ENCODE measurements at places on chromosomes 7 and 10.

- no peaks in the 10 kb centered on the region for H3K27me3 ChIP-seq
- H3K27ac ChIP-seq = no peak overlapping the region
- no peak overlapping the region for H3K4me3 ChIP-seq
- DNase-seq = no peak
- H3K36me3 ChIP-seq = peaks cover 2% of the 10 kb centered on the region
Measured at GRCh38 chr7:105776068-105776790, 100.2 kb downstream of the ATXN7L1 start.

- no peaks in the 10 kb centered on the region for H3K27me3 ChIP-seq
- no peak overlapping the region for H3K4me3 ChIP-seq
- no peaks in the 10 kb centered on the region for H3K4me1 ChIP-seq
Measured at GRCh38 chr7:158491094-158491493, 96.5 kb downstream of the PTPRN2 start.

DNA sequence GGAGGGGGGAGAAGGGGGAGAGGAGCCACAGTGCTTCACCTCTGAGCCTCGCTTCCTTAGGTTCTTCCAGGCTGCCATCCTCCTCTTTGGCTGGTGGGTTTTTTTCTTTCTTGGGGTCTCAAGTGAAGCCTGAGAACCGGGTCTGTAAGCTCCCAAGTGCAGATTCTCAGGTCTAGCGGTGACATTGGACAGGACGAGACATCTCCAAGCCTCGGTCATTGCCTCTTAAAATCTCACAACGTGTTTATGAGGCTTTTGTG lies 817 bp upstream of the IL15RA start:
- peak overlapping the region; percentile 92 for H3K4me3 ChIP-seq
- H3K4me1 ChIP-seq = peaks cover 7% of the 10 kb centered on the region
- no peaks in the 10 kb centered on the region for H3K36me3 ChIP-seq
- no peak for DNase-seq
- H3K27me3 ChIP-seq = no peaks in the 10 kb centered on the region
- H3K27ac ChIP-seq = peak overlapping the region; percentile 53

GRCh38 chr10:84114088-84114667 lies 25.1 kb upstream of the GHITM start:
- no peak overlapping the region for H3K27ac ChIP-seq
- H3K27me3 ChIP-seq = no peaks in the 10 kb centered on the region
- no peaks in the 10 kb centered on the region for H3K4me1 ChIP-seq
- H3K36me3 ChIP-seq = no peaks in the 10 kb centered on the region

DNA sequence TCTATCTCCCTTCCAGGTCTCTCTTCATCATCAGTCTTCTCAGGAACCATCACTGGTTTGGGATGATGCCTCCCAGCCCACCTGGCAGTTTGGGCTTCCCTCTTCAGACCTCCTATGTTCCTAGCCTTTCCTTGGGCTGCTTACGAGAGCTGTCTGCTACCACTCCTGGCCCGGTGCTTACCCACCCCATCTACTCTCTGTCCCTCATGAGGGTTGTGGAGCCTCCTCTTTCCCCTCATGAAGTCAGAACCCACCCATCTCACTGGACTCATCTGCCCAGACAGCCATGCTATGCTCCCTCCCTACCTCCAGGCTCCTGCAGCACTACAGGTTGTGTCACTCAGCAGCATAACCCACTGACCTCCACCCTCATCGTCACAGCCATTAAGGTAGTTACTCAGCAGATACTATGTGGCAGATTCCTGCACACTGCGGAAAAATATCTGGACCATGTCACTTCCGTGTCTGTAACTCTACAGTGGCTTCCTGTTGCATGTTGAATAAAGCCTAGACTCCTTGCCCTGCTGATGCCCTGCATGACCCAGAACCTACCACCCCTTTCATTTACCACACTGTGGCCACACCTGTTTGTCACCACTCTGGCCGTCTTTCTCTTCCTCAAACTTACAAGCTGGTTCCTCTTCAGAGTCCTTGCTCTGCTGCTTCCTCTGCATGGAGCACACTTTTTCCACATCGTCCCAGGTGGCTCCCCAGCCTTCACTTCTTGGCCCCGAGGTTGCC lies 2.0 kb downstream of the DBNL start:
- H3K4me1 ChIP-seq = peaks cover 73% of the 10 kb centered on the region
- H3K27me3 ChIP-seq = no peaks in the 10 kb centered on the region
- H3K36me3 ChIP-seq = peaks cover 13% of the 10 kb centered on the region
- peak overlapping the region; percentile 76 for H3K27ac ChIP-seq
- no peak overlapping the region for H3K4me3 ChIP-seq

DNA sequence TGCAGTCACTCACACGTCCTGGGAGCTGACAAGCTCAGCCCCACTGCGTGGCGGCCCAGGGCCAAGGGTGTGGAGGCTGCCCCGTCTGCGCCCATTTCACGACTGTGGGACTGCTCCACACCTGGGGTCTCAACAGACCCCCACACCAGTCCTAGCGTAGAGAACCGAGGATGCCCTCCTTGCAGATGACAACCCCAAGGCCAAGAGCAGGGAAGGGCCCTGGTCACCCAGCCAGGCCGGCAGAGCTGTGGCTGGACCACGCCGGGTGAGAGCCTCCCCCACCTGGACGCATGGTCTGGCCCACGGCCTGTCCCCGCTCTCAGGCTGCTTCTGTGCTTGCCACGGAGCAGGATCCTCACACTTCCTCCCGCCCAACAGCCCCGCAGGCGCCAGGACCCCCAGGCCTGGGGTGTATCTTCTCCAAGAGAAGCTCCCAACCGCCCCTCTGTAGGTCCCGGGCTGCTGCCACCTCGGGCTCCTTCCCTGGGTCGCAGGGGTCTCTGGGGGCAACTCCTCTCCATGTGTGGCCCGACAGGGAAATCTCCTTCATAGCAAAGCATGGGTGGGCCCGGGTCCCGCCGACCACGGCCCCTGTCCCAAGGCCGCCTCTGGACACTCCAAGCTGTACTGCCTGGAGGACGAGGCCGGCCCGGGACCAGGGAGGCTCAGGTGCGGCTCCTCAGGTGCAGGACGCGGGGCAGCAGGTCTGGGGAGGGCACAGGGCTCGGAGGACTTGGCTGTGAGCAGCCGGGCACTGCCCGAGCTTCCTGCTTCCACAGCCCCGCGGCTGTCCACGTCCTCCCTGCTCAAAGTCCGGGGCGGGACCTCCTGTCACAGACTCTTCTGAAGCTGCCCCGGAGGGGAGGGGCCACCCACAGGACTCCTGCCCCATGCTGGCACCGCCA lies 88.8 kb downstream of the FOXL3 start:
- DNase-seq = peak; percentile 20
- peaks cover 31% of the 10 kb centered on the region for H3K27me3 ChIP-seq
- no peak overlapping the region for H3K4me3 ChIP-seq
- no peak overlapping the region for H3K27ac ChIP-seq
- H3K4me1 ChIP-seq = peaks cover 30% of the 10 kb centered on the region

DNA sequence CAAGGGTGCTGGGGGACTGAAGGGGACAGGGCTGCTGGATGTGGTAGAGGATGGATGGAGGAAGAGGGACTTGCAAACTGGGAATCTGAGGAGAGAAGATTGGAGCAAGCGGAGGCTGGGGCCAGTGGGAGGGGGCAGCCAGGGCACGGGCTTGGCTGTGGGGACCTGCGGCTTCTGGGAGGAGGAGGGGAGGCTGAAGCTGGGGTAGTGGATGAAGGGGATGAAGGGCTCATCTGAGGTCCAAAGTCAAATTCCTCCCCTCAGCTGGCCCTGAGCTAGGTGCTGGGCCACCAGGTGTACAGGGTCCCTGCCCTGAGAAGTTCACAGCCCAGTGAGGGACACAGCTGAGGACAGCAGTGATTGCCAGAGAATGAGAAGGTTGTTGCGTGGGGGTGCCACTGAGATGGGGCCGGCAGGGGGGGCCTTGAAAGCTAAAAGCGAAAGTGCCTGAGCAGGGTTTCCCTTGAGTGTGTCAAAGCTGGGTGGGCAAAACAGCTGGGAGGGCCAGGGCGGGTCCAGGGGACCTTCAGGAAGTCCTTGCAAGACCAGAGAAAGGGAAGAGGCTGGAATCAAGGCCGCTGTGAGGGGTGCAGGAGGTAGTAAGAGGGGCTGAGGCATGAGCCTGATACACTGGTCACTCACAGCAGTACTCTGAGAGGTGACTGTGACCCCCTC lies 75.2 kb downstream of the MYL10 start:
- no peak overlapping the region for H3K4me3 ChIP-seq
- H3K4me1 ChIP-seq = no peaks in the 10 kb centered on the region
- no peak for DNase-seq
- H3K27ac ChIP-seq = no peak overlapping the region
- no peaks in the 10 kb centered on the region for H3K36me3 ChIP-seq
- H3K27me3 ChIP-seq = peaks cover 34% of the 10 kb centered on the region

GRCh38 chr7:118372530-118372929 lies 148.0 kb downstream of the ANKRD7 start:
- H3K4me1 ChIP-seq = no peaks in the 10 kb centered on the region
- H3K27me3 ChIP-seq = no peaks in the 10 kb centered on the region
- no peak overlapping the region for H3K27ac ChIP-seq
- H3K4me3 ChIP-seq = no peak overlapping the region
- no peaks in the 10 kb centered on the region for H3K36me3 ChIP-seq
- no peak for DNase-seq

DNA sequence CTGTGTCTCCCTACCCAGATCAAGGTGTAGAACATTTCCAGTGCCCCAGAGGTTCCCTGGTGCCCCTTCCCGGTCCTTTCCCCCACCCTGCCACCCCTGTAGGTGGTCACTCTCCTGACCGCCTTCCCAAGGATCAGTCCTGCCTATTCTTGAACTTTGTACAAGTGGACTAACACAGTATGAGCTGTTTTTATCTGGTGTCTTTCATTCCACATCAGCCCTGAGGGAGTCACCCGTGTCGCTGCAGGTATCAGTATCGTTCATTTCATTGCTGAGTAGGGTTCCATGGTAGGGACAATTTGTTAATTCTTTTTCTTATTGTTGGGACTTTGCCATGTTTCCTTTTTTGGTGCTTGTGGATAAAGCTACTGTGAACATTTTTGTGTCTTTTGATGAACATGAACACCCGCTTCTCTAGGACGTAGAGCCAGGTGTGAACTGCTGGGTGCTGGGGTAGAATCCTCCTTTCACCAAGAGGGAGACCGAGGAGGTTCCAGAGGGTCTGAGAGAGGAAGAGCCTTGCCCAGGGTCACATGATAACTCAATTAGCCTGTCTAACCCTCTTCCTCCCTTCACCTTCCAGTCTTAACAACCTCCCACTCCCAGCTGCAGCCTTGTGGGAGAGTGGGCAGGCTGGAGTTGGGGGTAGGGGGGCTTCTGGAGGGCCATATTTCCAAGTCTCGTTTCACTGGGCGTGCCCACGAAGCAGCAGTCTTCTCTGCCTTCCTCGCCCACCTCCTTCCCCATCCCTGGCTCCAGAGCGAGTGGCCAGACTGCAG lies 18.0 kb downstream of the PALD1 start:
- DNase-seq = no peak
- H3K4me3 ChIP-seq = no peak overlapping the region
- peaks cover 22% of the 10 kb centered on the region for H3K27me3 ChIP-seq
- H3K36me3 ChIP-seq = no peaks in the 10 kb centered on the region
- H3K4me1 ChIP-seq = peaks cover 14% of the 10 kb centered on the region
- H3K27ac ChIP-seq = no peak overlapping the region

GRCh38 chr10:126674741-126675515 lies 4.4 kb upstream of the C10orf90 start:
- DNase-seq = no peak
- H3K27ac ChIP-seq = no peak overlapping the region
- no peaks in the 10 kb centered on the region for H3K27me3 ChIP-seq
- H3K4me1 ChIP-seq = no peaks in the 10 kb centered on the region
- H3K4me3 ChIP-seq = no peak overlapping the region

GRCh38 chr7:35465791-35466336 lies 212.0 kb upstream of the TBX20 start:
- no peaks in the 10 kb centered on the region for H3K27me3 ChIP-seq
- no peaks in the 10 kb centered on the region for H3K36me3 ChIP-seq
- H3K4me1 ChIP-seq = no peaks in the 10 kb centered on the region
- DNase-seq = no peak
- H3K27ac ChIP-seq = no peak overlapping the region

DNA sequence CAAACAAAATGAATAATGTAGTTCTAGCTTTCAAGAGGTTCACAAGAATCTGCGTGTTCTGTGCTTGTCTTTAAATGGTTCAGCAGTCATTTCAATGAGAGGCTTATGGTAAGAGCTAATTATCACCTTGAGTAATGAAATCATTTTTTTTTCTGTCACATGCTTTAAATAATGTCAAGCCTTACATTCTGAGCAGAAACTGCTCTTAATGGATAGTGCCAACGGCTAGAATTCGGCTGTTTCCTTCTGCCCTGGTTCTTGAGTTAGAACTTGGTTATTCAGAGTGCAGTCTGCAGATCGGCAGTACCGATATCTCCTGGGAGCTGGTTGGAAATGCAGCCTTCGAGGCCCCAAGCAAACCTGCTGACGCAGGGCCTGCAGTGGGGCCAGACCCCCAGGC lies 316.2 kb downstream of the CAMK1D start:
- no peaks in the 10 kb centered on the region for H3K27me3 ChIP-seq
- no peak overlapping the region for H3K4me3 ChIP-seq
- peaks cover 7% of the 10 kb centered on the region for H3K36me3 ChIP-seq
- H3K27ac ChIP-seq = no peak overlapping the region
- no peaks in the 10 kb centered on the region for H3K4me1 ChIP-seq

DNA sequence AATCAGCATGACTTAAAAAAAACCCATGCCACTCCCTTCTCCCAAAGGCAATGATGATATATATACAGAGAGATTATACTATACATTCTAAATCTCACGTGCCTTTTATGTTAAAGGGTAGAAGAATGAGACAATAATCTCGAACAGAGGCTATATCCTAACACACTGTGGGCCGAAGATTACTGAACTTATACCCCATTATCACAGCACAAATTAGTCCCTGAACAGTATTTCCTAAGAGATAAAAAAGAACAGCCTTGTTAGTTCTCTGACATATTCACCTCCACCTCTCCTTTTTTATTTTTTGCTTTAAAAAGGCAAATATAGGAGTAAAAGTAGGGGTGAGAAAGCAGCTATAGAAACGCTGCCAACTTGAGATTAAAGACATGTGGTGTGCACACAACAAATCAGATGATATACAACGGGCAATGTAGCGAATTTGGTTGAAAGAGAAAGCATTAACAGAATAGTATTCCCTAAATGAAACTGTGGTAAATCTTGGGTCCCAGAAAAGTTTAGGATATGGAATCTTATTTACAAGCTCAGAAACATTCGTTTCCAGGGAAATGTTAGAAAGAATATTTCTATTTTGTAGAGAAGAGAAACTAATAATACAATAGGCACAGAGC lies 69.5 kb downstream of the JMJD1C start:
- H3K27ac ChIP-seq = no peak overlapping the region
- no peak overlapping the region for H3K4me3 ChIP-seq
- no peaks in the 10 kb centered on the region for H3K27me3 ChIP-seq
- no peaks in the 10 kb centered on the region for H3K4me1 ChIP-seq
- no peaks in the 10 kb centered on the region for H3K36me3 ChIP-seq
